ENCODE measurements at places on chromosomes 5 and 9.

DNA sequence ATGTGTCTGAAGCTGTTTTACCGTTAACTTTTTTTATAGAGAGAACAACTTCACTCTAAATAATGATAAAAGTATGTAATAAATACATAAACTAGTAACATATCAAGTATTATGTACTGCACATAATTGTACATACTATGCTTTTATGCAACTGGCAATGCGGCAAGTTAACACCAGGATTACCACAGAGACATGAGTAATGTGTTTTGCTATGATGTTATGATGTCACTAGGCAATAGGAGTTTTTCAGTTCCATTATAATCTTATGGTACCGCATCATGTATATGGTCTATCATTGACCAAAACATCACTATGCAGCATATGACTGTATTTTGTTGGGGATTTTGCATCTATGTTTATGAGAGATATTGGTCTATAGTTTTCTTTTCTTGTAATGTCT is 326.4 kb upstream of the TARS1 start:
- no peaks in the 10 kb centered on the region for H3K4me1 ChIP-seq
- H3K27ac ChIP-seq, result no peak overlapping the region
- H3K4me3 ChIP-seq, result no peak overlapping the region
- no peak for DNase-seq
- no peaks in the 10 kb centered on the region for H3K27me3 ChIP-seq
- no peaks in the 10 kb centered on the region for H3K36me3 ChIP-seq

GRCh38 chr5:134784946-134785620 is 26.5 kb downstream of the DDX46 start:
- H3K27ac ChIP-seq, result no peak overlapping the region
- H3K4me3 ChIP-seq, result no peak overlapping the region
- H3K36me3 ChIP-seq, result peaks cover 19% of the 10 kb centered on the region
- H3K27me3 ChIP-seq, result no peaks in the 10 kb centered on the region

DNA sequence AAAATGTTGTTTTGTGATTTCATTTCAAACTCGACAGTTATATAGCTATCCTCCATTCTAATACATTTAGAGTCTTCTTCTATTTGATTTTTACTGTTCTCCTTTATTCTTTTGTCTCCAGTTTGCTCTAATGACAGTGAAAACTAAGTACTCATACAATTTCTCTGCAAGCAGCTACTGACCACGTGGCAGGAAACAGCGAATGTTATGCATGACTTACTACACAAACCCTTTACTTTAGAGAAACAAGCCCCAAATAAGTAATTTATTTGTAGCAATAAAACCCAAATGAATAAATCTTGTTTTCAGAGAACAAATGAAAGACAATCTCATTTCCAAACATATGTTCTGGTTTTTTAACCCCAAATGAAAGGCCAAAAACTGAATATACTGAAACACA is 41.9 kb downstream of the CDH6 start:
- peaks cover 5% of the 10 kb centered on the region for H3K4me1 ChIP-seq
- peaks cover 6% of the 10 kb centered on the region for H3K36me3 ChIP-seq
- DNase-seq, result no peak
- no peak overlapping the region for H3K27ac ChIP-seq
- no peaks in the 10 kb centered on the region for H3K27me3 ChIP-seq
- no peak overlapping the region for H3K4me3 ChIP-seq

DNA sequence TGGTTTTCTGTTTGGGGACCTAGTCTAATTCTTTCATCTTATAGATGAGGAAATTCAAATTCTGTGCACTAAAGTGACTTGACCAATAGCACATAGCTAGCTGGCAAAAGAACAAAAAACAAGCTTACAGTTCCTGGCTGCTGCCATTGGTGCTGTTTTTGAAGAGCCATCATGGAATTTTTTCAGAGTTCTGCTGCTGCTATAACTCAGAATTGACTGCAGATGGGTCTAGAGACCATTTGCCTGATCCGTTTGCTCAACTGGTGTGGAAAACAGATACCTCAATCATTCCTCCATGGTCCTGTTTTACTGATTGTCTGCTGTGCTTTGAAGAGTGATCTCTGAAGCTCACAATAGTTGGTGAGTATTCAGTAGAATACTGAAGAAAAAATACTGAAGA is 15.2 kb downstream of the FBXL7 start:
- no peak overlapping the region for H3K4me3 ChIP-seq
- no peaks in the 10 kb centered on the region for H3K4me1 ChIP-seq
- H3K36me3 ChIP-seq, result no peaks in the 10 kb centered on the region
- no peak overlapping the region for H3K27ac ChIP-seq

GRCh38 chr5:32102254-32102986 is 71.7 kb downstream of the GOLPH3 start:
- DNase-seq, result no peak
- no peaks in the 10 kb centered on the region for H3K27me3 ChIP-seq
- no peaks in the 10 kb centered on the region for H3K4me1 ChIP-seq
- no peak overlapping the region for H3K27ac ChIP-seq
- H3K4me3 ChIP-seq, result no peak overlapping the region
- H3K36me3 ChIP-seq, result peaks cover 100% of the 10 kb centered on the region

GRCh38 chr5:93570294-93571113 is 10.5 kb downstream of the NR2F1-AS1 start:
- H3K27me3 ChIP-seq, result peaks cover 8% of the 10 kb centered on the region
- H3K4me1 ChIP-seq, result peaks cover 21% of the 10 kb centered on the region
- no peak for DNase-seq
- no peak overlapping the region for H3K27ac ChIP-seq

- H3K27me3 ChIP-seq, result no peaks in the 10 kb centered on the region
- H3K4me3 ChIP-seq, result no peak overlapping the region
- H3K27ac ChIP-seq, result no peak overlapping the region
- peaks cover under 1% of the 10 kb centered on the region for H3K36me3 ChIP-seq
- no peaks in the 10 kb centered on the region for H3K4me1 ChIP-seq
These were observed 238.1 kb downstream of the ROR2 start for GRCh38 chr9:91711755-91712601.

- DNase-seq, result no peak
- no peaks in the 10 kb centered on the region for H3K36me3 ChIP-seq
- H3K27ac ChIP-seq, result no peak overlapping the region
- H3K27me3 ChIP-seq, result no peaks in the 10 kb centered on the region
- peaks cover 5% of the 10 kb centered on the region for H3K4me1 ChIP-seq
These were observed 4.4 kb upstream of the NFIB start for GRCh38 chr9:14318361-14318760.

GRCh38 chr5:102857076-102857818 is 102.1 kb downstream of the PAM start:
- peak overlapping the region; percentile 25 for H3K4me3 ChIP-seq
- peaks cover 4% of the 10 kb centered on the region for H3K4me1 ChIP-seq
- peaks cover 4% of the 10 kb centered on the region for H3K36me3 ChIP-seq
- no peak overlapping the region for H3K27ac ChIP-seq
- H3K27me3 ChIP-seq, result no peaks in the 10 kb centered on the region
